ENCODE measurements at places on chromosomes 1 and 21. TPM values are rescaled to one million over a fixed set of nuclear protein-coding genes. Genes with fewer than 3 reads are reported as not detected.

SAMD13 gene
- 2.9 TPM for total RNA-seq

TRIM33 gene
- total RNA-seq, result 22.3 TPM

LIPI gene
- not detected for total RNA-seq

RGL1 gene
- 19.2 TPM for total RNA-seq

AXDND1 gene
- not detected for total RNA-seq

TRNP1 gene
- total RNA-seq, result 4.6 TPM

TRIM46 gene
- total RNA-seq, result 2.3 TPM

EXOSC10 gene
- 76.9 TPM for total RNA-seq

TTC4 gene
- total RNA-seq, result 32.0 TPM

SLC16A4 gene
- 18.5 TPM for total RNA-seq

CASZ1 gene
- total RNA-seq, result 0.20 TPM

SPRR1B gene
- total RNA-seq, result not detected

CD1C gene
- total RNA-seq, result not detected

TRAF3IP3 gene
- not detected for total RNA-seq

OR6F1 gene
- not detected for total RNA-seq

S100A13 gene
- 571 TPM for total RNA-seq

RYR2 gene
- under 0.01 TPM for total RNA-seq

C1orf94 gene
- 0.68 TPM for total RNA-seq

ASTN1 gene
- total RNA-seq, result not detected

ILDR2 gene
- 4.6 TPM for total RNA-seq

SCMH1 gene
- 17.1 TPM for total RNA-seq

ARHGEF10L gene
- total RNA-seq, result 3.3 TPM

CDC42BPA gene
- 24.2 TPM for total RNA-seq

SYNC gene
- 20.5 TPM for total RNA-seq

EXTL1 gene
- total RNA-seq, result 4.1 TPM

PGBD5 gene
- total RNA-seq, result 0.10 TPM

ALG14 gene
- total RNA-seq, result 9.5 TPM

ERVH48-1 gene
- not detected for total RNA-seq

FCRL6 gene
- not detected for total RNA-seq

FCRL2 gene
- total RNA-seq, result not detected

JAM2 gene
- 1.5 TPM for total RNA-seq

ANKRD35 gene
- total RNA-seq, result 0.12 TPM

CD1B gene
- total RNA-seq, result not detected

LCE2B gene
- total RNA-seq, result not detected
